ENCODE measurements at places on chromosomes 11 and 22.

DNA sequence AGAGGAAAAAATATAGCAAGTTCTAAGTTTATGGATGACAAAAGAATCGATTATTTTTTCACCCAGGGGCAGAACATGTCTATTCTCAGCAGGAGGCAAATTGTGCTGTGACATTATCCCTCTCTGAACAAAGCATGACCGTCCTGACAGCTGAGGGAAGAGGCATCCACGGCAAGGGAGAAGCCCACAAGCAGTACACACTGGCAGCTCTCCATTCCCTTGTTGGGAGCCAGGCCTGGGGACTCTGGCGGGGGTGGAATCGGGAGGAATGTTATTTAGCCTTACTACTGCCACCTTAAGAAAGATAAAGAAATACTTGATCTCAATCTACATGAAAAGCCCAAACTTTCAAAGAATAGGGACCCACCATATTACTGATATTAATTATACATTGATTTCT, 3.4 kb downstream of the KIRREL3 start:
- no peak for DNase-seq

DNA sequence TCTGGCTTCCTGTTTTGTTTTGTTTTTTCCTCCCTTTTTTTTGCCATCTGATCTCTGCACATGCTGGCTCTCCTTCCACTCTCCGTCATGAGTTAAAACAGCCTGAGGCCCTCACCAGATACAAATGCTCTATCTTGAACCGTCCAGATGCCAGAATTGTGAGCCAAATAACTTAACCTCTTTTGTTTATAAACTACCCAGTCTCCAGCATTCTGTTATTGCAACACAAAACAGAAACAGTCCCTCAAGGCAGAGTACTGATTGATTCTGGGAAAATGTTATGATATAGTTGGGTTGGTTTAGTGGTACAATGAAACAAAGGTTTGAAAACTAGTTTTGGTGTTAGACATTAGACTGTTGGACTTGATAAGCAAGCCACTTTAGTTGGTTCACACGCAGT, 1390.0 kb upstream of the RAG2 start:
- DNase-seq = no peak

- no peak for DNase-seq
Observed at GRCh38 chr11:120462825-120463224, 48.7 kb upstream of the GRIK4 start.

DNA sequence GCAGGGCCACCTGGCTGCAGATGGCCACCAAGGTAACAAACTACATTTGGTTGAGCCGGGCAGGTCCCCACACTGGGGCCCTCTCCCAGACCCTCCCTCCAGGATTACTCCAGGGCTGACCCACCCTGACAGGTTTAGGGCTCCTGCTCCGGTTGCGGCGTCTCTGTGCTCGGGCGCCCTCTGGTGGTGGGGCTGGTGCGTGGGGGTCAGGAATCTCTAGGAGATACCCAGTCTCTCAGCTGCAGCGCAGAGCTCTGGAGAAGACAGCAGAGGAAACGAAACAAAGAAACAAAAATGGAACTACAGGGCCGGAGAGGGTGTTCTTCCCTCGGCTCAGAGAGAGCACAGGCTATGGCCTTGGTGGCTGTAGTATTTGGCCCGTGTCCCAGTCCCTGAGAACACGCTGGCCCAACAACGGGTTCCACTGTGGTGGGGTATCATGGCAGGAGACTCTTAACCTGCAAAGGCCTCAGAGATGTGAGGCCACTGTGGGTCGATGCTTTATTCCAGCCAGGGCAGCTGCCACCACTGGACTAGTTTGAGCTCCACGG, 2.4 kb downstream of the C11orf96 start:
- DNase-seq = no peak

- no peak for DNase-seq
Observed at GRCh38 chr11:89463266-89463780, 27.9 kb downstream of the NOX4 start.

DNA sequence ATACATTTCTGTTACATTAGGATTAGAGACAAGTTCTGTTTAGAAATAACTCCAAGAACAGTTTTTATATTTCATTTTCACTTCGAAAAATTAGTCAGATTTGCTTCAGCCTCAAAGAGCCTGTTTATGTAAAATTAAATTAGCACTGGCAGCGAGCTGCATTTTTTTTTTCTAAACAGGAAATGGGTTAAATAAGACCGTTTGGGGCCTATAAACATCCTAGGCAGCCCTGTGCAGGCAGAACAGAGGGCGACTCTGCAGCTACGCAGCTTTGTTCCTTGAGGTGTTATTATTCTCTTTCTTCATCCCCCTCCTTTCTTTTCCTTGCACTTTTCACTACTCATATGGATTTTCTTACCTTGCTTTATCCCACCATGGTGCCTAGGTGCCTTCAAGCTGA, 48.7 kb downstream of the CWC15 start:
- no peak for DNase-seq

DNA sequence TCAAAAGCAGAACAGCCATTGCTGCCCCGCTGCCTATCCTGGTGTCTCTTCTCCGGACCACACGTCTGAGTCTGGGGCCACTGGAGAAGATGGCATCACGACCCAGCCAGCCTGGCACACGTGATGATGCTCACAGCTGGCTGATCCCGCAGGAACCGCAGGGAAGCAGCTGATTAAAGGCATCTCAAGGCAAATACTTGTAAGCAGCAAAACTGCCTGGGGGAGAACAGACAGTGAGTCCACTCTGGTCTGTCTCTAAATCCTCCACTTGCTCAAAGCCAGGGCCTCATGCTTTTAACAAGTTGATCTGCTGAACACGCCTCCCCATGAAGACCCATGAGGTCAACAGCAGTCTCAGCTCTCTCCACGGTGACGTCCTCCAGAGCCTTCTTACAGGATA, 108.6 kb downstream of the BRD1 start:
- no peak for DNase-seq

GRCh38 chr22:31290494-31291471, 1.5 kb downstream of the PIK3IP1 start:
- DNase-seq = no peak

GRCh38 chr22:48785792-48786678, 1041.6 kb downstream of the BRD1 start:
- no peak for DNase-seq

DNA sequence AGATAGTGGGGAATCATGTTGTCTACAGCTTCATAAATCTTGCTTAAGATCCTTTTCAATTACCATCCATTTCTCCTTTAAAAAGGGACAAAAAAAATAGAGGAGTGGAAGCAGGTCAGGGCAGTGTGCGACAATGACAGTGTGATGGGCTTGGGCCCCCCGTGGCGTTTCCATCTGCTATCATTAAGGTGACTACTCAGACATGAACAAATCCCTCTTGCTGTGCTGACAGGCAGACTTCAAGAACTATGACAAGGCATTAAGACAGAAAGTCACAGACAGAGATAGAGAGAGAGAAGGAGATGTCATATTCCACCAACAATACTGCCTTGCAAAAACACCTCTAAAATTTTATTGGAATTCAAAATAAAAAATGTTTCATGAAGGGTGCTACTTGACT, 263.2 kb downstream of the DCDC1 start:
- no peak for DNase-seq

GRCh38 chr11:67636962-67637361, 2.6 kb downstream of the TBX10 start:
- DNase-seq = no peak

DNA sequence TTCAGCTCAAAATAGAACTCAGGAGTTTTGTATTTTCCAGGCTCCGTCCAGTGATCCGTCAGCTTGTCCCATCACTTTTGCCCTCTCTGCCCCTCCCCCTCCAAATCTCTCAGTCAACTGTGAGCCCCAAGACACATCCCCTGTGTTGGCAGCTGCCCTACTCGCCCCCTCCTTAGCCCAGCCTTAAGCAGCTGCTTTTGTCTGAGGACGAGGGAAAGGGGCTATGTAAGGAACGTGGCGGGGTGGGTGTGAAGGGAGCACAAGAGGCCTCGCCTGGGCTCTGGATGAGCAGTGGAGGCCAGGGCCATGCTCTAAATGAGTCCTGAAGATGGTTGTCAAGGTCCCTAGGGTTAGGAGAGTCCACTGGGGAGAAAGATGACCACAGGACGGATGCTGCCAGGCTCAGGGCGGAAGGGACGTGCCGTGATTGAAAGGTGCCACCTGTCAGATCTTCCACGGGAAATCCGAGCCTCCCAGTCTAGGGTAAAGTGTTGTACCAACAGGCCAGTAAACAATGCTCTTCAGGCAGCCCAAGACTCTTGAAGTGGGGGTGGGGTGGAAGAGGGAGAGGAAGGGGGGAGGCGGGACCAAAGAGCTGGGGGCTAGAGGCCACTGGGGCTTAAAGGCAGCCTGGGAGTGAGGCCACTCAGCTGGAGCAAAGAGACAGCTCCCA, at the start of gene SMTNL1:
Gene SMTNL1, plus strand, starts transcription at position 649 of the 673 bp plus-strand sequence. CDS start 5,048 bp downstream, outside the sequence.
- DNase-seq = no peak

DNA sequence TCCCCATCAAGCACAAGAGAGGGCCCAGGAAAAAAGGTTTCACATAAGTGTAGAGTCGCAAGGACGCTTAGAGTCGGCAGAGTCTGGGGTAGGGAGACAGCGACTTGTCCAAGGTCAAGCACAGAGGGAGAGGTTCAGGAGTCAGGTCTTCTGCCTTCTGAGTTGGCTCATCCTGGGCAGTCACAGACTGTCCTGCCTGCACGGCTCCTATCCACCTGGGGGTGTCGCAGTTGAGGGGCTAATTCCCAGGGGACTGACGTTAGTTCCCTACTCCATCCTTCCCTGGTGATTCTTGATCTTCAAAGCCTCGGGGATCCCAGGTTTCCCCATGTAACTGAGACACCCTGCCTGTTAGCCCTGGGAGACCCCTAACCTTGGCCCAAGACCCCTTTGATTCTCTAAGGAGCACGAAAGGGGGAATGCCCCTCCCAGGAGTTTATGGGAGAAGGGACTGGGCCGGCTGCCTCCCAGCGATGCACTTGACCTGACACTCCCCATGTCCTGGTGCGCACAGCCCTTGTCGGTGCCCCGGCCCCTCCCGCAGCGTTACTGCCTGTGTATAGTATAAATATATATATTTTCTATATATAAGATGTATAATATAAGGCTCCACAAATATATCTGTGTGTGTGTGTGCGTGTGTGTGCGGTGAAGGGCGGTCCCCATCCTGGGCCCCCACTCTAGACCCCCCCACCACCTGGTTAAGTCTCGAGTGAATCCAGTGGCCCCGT, 14.7 kb upstream of the TAB1 start:
- DNase-seq = no peak

DNA sequence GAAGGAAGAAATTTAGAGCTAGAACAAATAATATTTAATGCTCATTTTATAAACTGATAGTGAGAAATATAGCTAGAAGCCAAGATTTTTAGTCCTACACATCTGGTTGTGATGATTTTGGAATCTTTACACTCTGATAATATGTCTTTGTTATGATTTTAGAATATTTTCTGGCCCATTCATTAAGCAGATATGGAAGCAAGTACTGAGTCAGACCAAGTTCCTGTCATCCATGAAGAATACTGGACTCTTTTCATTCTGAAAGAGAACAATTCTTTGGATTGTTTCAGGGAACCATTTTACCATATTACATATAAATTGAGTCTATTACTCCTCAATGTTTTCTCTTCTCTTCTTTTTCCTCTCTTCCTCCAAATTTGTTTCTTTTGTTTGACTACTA, 227.4 kb downstream of the TMEM135 start:
- DNase-seq = no peak

- DNase-seq = no peak
Observed at GRCh38 chr22:46652081-46652846, 32.1 kb downstream of the GRAMD4 start.

- no peak for DNase-seq
Observed at GRCh38 chr11:97685695-97686094, 1295.9 kb downstream of the JRKL start.

- DNase-seq = no peak
Observed at GRCh38 chr11:69429716-69430491, 51.6 kb upstream of the LINC01488 start.

- DNase-seq = no peak
Observed at GRCh38 chr22:49536571-49537131, 291.0 kb downstream of the BRD1 start.

DNA sequence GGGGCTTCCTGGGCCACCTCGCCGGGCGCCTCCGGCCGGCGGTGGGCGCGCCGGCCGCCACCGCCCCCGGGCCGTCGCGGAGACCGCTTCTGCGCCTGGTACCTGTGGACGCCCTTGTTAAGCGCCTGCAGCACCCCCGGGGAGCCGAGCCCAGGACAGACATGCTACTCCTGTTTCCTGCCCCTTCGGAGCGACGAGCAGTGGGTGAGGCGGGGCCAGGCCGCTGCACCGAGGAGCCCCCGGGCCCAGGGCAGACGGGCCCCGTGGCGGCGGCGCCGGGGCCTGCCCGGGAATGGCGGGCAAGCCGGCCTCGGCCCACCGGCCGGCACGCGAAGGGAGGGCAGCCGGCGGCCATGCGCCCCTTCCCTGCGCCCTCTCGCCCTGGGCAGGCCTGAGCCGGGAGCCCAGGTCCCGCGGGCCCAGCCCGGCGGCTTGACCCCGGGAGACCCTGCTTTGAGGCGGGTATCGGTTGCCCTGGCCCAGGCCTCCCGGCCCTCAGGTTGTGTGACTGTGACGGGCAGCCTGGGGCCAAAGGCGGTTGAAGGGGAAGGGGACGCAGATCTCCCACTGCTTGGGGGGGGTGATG, 789 bp upstream of the KDM2A start:
- no peak for DNase-seq

GRCh38 chr11:65498042-65498726, 661 bp upstream of the MALAT1 start:
- DNase-seq = no peak

GRCh38 chr11:105168457-105168856, 28.9 kb upstream of the CARD18 start:
- DNase-seq = no peak

DNA sequence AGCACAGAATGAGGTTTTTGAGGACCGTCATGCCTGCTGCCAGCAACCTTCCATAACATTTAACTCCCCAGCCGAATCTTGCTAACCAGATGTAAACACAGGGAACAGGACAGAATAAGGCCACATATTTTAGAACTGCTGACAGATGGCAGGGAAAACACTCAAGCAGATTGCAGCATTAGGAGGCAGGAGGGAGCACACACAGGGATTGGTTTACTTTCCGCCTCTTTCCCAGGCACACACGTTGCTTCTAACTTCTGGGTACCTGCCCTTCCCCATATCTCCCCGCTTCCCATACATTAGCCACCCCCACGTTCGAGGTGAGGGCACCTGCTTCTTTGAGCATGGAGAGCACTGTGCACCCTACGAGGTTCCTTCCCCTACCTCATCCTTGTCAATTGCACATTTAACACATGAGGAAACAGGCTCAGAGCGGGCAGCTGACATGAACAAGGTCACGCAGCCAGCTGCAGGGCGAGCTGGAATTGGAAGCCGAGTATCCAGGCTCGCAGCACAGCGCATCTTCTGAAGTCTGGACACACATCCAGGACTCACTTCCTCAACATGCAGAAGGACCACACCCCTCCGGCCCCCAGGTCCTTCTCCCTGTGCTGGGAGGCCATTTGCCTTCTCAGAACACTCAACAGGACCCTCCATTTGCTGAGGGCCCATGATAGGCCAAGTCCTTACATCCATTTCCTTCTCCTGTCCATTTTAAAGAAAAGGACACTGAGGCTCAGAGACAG, 18.7 kb downstream of the ASPHD2 start:
- no peak for DNase-seq

GRCh38 chr22:35204807-35205775, 52.2 kb upstream of the HMGXB4 start:
- DNase-seq = no peak

GRCh38 chr11:65489035-65489705, 9.7 kb upstream of the MALAT1 start:
- no peak for DNase-seq

Data from epithelial cell of proximal tubule (primary cell).